ENCODE measurements at places on chromosomes 4 and X.

- DNase-seq, result no peak
These were observed 99.8 kb downstream of the PTCHD1 start for GRCh38 chrX:23434356-23434884.

- DNase-seq, result peak; percentile 40
These were observed 995 bp downstream of the SMARCA5 start for GRCh38 chr4:143514497-143514896.

DNA sequence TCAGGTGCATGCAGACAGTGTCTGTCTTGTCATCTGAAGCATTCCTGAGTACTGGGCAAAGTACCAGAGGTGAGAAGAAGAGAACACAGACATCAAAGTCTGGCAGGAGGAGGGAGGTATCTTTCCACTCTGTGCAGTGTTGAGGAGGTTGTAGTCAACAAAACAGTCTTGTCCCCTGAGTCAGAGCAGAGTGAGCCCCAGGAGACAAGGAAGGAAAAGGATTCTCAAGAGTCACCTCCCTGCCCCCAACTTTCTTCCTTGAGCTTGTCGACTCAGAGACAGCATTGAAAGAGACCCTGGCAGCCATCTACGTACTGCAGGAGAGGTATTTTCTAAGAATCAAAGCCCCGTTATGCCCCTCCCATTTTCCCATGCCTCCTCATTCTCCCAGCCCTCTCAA, 4.4 kb upstream of the SRPX start:
- no peak for DNase-seq

GRCh38 chrX:49041744-49042580, 1.2 kb downstream of the TFE3 start:
- peak; percentile 37 for DNase-seq

- DNase-seq, result no peak
These were observed 514.4 kb downstream of the RPA4 start for GRCh38 chrX:97398030-97398551.

DNA sequence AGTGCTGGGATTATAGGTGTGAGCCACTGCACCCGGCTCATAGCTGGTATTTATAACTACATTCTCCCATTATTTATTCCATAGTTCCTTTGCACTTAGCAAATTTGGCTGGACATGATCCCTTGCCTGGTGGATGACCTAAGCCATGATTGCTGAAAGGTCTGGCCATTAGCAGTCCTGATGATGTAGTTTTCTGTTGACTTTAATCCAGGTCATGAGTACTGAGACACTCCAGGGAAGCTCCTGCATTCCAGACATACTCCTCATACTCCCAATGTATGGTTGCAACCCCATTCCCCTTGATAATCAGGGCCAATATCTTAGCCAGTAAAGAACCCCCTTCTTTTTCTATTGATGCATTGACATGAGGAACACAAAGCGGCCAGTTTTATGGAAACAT, 24.4 kb upstream of the MGST2 start:
- no peak for DNase-seq

- no peak for DNase-seq
These were observed 54.6 kb upstream of the MCF2 start for GRCh38 chrX:139762400-139763183.

GRCh38 chr4:15037923-15038541, 35.8 kb downstream of the CPEB2 start:
- DNase-seq, result no peak

DNA sequence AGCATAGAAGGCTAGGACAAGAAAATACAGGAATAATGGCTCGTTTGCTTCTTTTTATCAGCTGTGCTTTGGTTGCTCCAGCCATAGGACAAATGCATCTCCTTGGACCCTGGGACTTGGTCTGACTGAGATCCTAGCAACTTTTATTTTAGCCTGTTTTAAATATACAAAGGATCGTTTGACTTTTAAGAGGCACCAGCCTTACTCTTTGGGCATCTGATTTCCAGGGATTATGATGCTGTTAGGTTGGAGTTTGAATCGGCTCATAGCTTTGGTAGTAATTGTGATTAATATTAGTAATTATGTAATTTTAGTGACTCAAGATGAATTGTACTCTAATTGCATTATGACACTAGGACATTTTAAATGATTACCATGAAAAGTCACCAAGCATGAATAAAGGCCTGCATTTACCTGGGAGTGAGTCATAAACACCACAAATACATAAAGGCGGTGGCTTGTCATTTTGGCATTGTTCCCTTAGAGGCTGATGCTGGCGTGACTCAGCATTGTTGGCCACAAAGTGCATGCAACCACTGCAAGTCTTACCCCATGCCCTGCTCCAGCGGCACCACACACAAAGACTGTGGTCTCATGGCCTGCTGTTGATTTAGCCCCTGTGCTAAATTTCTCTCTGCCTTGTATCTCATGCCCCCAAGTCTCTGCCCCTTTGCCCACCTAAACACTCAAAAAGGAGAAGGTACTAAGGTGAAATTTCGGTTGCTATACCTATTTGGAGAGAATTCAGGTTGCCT, 12.4 kb downstream of the GPAT3 start:
- DNase-seq, result peak; percentile 96

DNA sequence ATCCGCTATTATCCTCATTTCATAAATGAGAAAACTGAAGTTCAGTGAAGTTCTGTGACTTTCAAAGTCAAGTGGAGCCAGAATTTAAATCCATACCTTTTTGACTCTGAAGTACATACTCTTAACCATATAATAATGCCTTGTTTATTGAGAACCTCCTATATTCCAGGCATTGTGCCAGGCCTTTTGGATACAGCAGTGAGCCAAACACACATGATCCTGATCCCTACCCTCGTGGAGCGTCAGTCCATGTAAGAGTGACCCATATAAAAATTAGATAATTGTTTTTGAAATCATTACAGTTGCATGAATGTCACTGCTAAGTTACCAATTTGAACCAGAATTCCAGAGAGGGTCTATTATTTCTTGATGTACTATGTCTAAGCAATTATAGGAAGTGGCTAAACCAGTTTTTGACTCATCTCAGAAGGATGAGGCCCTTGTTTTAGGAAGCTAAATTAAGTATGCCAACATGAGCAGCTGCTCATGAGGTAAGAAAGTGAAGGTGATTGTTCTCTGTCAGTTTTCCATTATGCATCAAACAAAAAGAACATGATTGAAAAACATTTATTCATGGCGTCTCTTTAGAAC, 289.5 kb downstream of the GLUD2 start:
- DNase-seq, result no peak

- DNase-seq, result no peak
These were observed 1835.8 kb upstream of the TENM3 start for GRCh38 chr4:180407275-180407885.

DNA sequence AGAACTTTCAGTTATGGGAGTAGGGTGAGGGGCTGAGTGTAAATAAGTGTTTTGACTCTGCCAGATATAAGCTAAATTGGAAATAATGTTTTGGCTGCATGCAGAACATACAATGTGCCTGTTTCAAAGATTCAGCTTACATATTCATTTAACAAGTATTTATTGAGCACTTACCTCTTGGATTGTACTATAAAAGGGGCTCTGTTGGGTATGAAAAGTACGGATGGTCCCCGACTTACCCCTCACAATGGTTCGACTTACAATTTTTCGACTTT, 799 bp upstream of the AIFM1 start:
- DNase-seq, result no peak

- DNase-seq, result no peak
These were observed 36.0 kb downstream of the CCNG2 start for GRCh38 chr4:77193046-77193445.

DNA sequence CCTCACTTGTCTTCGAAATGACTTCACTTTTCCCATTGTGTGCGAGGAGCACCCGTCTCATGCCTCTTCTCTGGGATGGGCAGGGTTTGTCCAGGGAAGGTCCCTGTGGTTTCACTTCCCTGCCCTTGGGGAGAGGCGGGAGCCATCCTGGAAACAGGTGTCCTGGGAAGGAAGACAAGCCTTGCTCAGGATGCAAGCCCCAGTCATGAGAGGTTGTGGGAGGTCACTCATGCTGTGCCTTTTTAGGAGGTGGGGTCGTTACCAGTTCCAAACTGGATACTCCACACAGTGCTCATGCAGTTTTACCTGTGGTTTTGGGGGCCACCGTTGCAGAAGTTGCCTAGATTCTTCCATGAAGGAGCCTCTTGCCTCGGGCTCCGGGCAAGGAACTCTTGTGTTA, 3.8 kb downstream of the RGS12 start:
- DNase-seq, result no peak

- no peak for DNase-seq
These were observed 72.6 kb upstream of the SLC4A4 start for GRCh38 chr4:71266090-71266794.

GRCh38 chr4:169228076-169228475, 42.7 kb downstream of the SH3RF1 start:
- no peak for DNase-seq

GRCh38 chrX:82412858-82413257, 1095.2 kb upstream of the POU3F4 start:
- no peak for DNase-seq

- no peak for DNase-seq
These were observed 276.4 kb downstream of the PDGFC start for GRCh38 chr4:156695163-156695562.

GRCh38 chrX:15356444-15356843, 21.1 kb upstream of the PIGA start:
- no peak for DNase-seq

DNA sequence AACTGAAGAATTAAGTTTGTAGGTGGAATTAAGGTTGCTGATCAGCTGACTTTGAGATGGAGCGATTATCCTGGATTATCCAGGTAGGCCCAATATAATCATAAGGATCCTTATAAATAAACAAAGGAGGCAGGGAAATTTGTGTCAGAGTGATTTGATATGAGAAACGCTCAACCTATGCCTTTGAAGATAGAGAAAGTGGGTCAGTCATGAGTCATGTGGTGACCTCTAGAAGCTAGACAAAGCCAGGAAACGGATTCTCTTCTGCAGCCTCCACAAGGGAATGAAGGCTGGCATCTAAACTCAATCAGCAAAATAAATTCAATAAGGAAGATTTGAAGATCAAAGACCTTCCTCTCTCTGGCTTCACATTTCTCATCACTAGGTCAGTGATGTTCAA, 41.5 kb upstream of the SMIM10 start:
- peak; percentile 72 for DNase-seq

GRCh38 chr4:96154676-96155075, 314.8 kb downstream of the PDHA2 start:
- no peak for DNase-seq

- no peak for DNase-seq
These were observed 48.2 kb upstream of the PASD1 start for GRCh38 chrX:151515237-151515636.

DNA sequence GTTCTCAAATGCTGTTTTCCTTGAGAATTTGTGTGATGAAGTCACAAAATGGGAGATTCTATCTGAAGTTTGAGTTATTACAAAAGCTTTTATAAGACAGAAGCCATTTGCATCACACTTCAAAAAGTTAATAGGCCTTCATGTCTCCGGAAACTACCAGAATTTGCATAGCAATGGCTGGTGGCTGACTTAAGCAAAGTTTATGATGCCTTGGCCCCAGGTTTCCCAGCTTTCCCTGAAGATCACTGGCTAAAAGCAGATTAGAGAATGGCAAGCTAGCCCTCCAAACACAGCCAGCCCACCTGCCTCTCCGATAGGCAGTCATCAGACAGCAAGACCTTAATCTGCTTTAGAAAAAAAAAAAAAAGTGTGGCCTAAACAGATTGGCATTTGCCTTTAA, 197.8 kb downstream of the HS3ST1 start:
- no peak for DNase-seq

DNA sequence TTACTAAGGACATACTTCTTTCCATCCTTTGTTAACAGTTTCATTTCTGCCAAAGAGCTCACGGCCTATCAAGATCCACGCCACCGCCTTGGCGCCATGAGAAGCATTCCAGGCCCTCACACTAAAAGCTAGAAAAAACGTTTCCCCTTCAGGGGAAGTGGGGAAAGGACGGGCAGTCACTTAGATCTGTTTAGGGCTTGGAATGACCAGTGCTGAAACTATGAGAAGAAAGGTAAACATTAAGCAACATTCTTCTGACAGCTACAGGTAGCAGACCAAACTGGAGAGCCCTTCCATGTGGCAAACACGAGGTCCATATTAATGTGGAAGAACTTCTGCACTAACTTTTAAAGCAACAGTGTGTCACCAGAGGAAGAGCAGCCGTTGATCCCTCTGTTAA, 146.7 kb downstream of the SH3KBP1 start:
- no peak for DNase-seq

GRCh38 chr4:102807345-102807744, 20.0 kb downstream of the UBE2D3 start:
- DNase-seq, result no peak

DNA sequence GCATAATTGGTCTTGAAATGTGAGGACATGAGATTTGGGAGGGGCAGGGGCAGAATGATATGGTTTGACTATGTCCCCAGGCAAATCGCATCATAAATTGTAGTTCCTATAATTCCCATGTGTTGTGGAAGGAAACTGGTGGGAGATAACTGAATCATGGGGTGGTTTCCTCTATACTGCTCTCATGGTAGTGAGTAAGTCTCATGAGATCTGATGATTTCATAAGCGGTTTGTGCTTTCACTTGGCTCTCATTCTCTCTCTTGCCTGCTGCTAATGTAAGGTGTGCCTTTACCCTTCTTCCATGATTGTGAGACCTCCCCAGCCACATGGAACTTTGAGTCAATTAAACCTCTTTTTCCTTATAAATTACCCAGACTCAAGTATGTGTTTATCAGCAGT, 2595.9 kb downstream of the PCDH7 start:
- DNase-seq, result no peak

DNA sequence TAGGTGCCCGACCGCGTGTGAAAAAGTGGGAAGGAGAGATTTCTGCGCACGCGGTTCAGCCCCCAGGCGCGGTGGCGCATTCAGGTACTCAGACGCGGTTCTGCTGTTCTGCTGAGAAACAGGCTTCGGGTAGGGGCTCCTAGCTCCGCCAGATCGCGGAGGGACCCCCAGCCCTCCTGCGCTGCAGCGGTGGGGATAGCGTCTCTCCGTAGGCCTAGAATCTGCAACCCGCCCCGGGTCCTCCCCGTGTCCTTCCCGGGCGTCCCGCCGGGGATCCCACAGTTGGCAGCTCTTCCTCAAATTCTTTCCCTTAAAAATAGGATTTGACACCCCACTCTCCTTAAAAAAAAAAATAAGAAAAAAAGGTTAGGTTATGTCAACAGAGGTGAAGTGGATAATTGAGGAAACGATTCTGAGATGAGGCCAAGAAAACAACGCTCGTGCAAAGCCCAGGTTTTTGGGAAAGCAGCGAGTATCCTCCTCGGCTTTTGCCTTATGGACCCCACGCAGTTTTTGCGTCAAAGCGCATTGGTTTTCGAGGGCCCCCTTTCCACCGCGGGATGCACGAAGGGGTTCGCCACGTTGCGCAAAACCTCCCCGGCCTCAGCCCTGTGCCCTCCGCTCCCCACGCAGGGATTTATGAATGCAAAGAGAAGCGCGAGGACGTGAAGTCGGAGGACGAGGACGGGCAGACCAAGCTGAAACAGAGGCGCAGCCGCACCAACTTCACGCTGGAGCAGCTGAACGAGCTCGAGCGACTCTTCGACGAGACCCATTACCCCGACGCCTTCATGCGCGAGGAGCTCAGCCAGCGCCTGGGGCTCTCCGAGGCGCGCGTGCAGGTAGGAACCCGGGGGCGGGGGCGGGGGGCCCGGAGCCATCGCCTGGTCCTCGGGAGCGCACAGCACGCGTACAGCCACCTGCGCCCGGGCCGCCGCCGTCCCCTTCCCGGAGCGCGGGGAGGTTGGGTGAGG, 3.7 kb downstream of the SHOX start:
- DNase-seq, result no peak

GRCh38 chr4:185573651-185574199, 38.4 kb upstream of the PDLIM3 start:
- peak; percentile 73 for DNase-seq

GRCh38 chrX:72131317-72132294, at the start of gene RTL5:
Gene RTL5 (minus strand): TSS chrX:72131915.
- peak; percentile 80 for DNase-seq

- DNase-seq, result peak; percentile 32
These were observed 26.5 kb upstream of the MANBA start for GRCh38 chr4:102787096-102787881.

Measured in SW480 (cell line).